PC-3 (cell line): ENCODE measurements at places on chromosomes 4 and X.

- no peak for DNase-seq
These were observed 497.9 kb upstream of the PCDH10 start for GRCh38 chr4:132651196-132651595.

DNA sequence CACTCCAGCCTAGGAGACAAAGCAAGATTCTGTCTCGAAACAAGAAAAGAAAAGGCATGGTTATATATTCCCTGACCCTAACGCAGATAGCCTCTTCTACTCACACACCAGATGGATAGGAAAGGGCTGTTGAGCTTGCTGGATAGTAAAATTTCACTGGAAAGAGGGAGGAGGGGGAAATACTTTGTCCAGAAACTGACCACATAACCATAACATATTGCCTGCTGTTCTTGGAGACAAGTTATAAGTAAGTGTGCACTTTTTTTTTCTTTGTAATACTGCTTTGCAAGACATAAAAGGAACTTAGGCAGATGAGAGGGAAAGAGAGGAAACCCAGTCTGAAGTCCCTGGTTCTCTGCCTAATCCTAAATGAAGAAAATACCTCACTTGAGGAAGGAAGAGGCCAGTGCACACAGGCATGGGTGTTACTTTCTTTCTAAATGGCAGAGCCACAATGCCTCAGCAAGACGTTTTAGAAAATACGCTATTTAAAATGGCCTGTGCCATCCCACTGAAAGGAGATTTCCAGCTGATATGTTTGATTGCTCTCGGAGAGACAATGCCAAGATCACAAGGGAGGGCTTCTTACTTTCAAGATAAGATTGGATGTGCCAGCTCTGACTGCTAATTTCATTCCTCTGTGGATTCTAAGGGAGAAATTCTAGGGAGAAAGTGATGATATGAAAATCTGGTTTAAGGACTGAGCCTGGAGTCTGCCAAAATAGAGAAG lies 140.6 kb downstream of the DCTD start:
- DNase-seq, result no peak

- no peak for DNase-seq
These were observed 18.4 kb downstream of the EFNB1 start for GRCh38 chrX:68847172-68847571.

GRCh38 chrX:151458824-151459223 lies 61.8 kb downstream of the VMA21 start:
- no peak for DNase-seq

GRCh38 chr4:174211622-174212044 lies 71.8 kb downstream of the FBXO8 start:
- DNase-seq, result no peak

DNA sequence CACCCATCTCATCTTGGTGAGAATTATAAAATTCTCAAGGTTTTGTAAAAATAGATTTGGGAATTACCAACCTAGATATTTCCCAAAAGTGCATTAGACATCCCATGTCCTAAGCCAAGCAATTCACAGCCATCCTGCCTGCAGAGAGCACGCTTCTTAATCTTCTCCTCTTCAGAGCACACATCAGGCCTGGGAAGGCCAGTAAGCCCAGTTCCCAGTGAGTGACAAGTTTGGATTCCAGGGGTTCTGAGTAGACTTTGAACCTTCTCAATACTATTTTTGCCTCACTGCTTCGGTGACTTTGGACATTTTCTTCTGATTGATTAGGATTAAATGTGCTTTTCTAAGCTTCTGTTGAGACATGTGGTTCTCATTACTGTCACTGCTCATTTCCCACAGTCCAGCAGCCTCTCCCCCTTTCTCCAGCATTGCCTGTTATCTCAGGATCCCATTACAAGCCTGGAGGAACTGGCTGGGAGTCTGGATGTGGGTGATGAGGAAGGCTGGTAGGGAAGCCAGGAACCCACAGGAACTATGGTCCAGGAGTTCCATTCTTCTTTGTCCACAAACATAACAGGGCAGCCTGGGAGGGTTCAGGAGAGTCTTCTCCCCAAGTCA lies 56.4 kb upstream of the TMEM150C start:
- DNase-seq, result no peak

GRCh38 chrX:123924186-123924585 lies 37.3 kb upstream of the STAG2 start:
- DNase-seq, result no peak

GRCh38 chr4:6231663-6232165 lies 31.4 kb upstream of the JAKMIP1 start:
- no peak for DNase-seq

DNA sequence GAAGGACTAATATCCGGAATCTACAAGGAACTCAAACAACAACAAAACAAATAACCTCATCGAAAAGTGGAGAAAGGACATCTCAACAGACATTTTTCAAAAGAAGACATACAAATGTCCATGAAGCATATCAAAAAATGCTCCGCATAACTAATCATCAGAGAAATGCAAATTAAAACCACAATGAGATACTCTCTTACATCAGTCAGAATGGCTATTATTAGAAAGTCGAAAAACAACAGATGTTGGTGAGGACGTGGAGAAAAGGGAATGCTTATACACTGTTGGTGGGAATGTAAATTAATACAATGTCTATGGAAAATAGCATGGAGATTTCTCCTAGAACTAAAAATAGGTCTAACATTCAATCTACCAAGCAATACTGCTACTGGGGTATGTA lies 51.1 kb upstream of the MYOZ2 start:
- DNase-seq, result no peak
